ENCODE measurements at places on chromosomes 12 and 14.
A peak's percentile ranks its signal among the peaks of the same experiment; 100 is the strongest.

DNA sequence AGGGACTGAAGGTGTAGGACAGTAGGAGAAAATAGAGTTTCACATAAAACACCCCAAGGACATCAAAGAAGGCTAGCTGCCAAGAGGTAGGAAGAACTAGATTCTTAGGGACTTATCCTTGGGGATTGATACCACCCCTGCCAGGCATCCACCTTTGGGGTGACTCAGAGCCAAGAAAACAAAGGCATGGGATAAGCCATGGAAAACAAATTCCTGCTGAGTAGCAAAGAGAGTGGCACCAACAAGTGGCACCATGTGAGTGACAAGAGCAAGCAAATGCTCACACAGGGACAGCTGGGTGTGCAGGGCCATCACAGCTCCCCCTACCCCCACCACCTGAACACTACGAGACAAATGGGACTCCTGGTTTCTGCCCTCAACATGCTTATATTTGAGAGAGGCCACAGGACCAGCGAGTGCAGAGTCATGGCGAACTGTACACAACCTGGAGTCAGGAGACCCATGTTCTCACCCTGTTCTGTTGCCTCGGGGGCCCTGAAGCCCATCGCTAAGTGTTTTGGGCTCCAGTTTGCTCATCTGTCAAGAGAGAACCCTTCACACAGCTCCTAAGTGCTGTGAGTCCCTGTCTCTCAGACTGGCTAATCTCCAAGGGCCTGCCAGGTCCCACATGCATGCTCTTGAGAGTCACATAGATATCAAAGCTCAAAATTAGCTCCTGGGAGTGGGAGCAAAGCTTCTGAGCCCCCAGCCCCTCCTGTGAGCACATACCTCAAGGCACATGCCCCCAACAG is 91.9 kb downstream of the DPF3 start:
- DNase-seq = no peak

DNA sequence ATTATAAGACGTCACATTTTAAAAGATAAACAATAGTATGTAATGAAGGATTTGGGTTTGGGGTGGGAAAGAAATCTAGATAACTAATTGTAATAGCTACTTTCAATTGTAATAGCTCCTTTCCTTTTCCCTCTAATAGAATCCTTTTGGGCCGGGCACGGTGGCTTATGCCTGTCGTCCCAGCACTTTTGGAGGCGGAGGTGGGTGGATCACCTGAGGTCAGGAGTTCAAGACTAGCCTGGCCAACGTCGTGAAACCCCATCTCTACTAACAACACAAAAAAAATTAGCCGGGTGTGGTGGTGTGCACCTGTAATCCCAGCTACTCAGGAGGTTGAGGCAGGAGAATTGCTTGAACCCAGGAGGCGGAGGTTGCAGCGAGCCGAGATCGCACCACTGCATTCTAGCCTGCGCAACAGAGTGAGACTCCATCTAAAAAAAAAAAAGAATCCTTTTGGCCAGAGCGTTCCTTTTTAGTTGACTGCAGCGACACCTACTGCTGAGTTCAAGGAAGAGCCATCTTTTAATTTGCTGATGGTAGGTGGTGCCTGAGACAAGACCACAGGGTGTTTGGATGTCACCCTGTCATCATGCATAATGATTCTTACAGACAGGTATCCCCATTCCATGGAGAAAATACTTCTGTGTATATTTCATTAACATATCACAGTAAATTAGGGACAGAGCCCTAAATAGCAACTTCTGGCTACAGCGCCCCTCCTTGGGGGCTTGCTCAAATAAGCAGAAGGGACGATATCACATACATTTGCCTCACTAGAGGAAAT is 79.5 kb downstream of the ARMH4 start:
- DNase-seq = peak; percentile 59

GRCh38 chr12:29591140-29592020 is 93.9 kb upstream of the OVCH1 start:
- DNase-seq = peak; percentile 56

- DNase-seq = no peak
Measured at GRCh38 chr12:26795910-26796309, 37.1 kb downstream of the ITPR2 start.

GRCh38 chr14:32020882-32021281 is 56.2 kb upstream of the ARHGAP5 start:
- no peak for DNase-seq

DNA sequence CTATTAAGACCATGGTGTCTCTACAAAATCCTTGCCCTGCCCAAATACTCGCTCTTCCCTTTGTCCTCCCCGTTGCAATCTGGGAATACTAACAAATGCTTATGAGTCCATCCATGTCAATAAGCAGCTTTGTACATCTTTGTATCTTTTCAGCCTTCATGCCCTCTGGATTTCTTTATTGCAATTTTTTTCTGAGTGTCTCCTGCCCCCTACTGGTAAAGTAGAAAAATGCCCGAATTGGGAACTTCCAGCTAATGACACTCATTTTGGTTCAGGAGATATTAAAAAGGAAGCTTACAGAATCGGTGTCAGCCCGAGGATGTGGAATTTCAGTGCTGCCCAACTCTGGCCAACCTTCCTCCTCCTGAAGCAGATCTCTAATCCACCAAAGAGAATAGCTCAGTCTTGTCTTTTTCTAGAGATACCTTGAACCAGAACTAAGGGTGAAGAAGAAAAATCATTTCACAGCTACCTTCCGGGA is 46.0 kb downstream of the SH2B3 start:
- no peak for DNase-seq

DNA sequence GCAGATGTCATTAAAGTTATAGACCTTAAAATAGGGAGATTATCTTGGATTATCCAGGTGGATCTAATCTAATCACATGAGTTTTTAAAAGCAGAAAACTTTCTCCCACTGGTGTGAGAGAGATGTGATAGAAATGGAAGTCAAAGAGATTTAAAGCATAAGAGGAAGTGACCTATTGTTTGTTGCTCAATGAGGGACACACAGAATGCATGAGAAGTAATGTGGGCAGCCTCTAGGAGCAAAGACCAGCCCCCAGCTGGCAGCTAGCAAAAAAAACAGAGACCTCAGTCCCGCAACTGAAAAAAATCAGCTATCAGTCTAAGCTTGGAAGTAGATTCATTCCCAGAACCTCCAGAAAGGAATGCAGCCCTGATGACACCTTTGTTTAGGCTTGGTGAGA is 24.6 kb upstream of the ANP32D start:
- no peak for DNase-seq

DNA sequence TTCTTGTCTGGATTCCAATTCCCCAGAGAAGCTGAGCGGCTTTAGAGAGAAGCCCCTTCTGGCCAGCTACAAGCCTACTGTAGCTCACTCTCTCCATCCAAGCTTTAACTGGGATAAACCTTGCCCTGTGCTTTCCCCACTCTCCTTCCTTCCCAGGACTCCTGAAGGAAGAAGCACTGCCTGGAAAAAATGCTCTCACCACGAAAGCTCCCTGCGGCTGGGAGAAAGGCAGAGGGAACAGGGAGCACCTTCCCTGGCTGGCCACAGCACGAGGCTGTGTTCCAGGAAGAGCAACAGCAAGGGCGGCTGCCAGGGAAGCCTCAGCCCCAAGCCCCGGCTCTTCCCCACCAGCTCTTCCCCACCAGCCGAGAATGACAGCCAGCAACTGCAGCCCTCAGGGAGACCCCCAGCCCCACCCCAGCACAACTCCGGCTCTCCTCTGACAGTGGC is 40.8 kb upstream of the PNMA1 start:
- peak; percentile 55 for DNase-seq

- DNase-seq = no peak
Measured at GRCh38 chr12:8987163-8987562, 2.2 kb upstream of the KLRG1 start.
